Activated CD8-positive, alpha-beta T cell treated with anti-CD3 and anti-CD28 coated beads for 36 hours (primary cell): ENCODE measurements at places on chromosomes 7 and 10.

- no peak for DNase-seq
Measured at GRCh38 chr7:2706685-2707126, 18.7 kb downstream of the AMZ1 start.

DNA sequence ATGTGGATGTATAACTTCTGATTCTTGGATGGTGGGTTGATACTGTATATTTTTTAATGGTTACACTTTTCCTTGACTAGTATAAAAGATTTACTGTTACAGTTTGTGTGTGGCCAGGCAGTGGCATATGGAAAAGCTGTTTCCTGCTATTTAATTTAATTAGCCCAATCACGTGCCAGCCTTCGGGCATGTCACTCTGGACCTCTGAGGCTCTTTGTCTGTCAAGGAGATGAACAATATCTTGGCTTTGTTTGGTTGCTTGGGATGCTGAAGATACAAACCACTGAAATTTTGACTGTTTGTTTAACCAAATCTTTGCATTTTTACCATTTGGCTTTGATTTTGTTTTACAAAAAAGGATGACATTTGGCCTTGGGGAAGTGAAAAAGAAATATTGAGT, 185.0 kb downstream of the HDAC9 start:
- no peak for DNase-seq

DNA sequence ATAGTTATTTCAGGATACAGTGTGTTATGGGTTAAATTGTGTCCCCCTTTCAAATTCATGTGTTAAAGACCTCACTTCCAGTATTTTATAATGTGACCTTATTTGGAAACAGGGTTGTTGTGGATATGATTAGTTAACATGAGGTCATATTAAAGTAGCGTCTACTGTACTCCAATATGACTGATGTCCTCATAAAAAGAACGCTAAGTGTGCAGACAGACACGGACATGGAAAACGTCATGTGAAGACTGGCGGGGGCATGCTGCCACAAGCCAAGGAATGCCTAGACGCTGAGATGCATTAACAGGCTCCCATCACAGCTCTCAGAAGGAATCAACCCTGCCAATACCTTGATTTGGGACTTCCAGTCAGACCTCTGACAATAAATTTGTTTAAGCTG, 1.5 kb upstream of the WDR37 start:
- no peak for DNase-seq

GRCh38 chr7:89914711-89915110, 239.6 kb upstream of the STEAP1 start:
- no peak for DNase-seq

DNA sequence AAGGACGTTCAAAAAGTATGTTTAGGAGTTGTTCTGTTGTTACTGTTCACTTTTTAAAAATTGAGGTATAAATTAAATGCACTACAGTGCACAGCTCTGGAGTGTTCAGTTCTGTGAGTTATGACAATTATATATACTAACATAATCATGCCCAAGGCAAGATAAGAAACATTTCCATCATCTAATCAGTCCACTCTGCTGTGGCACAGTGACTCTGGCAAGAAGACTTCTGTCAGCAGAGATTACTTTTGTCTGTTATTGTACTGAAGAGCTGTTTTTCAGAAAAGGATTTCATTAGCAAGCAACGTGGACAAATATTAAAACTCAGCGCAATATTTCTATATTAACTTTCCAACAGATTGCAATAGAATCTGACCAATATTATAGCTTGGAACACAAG, 32.0 kb downstream of the ICA1 start:
- no peak for DNase-seq

DNA sequence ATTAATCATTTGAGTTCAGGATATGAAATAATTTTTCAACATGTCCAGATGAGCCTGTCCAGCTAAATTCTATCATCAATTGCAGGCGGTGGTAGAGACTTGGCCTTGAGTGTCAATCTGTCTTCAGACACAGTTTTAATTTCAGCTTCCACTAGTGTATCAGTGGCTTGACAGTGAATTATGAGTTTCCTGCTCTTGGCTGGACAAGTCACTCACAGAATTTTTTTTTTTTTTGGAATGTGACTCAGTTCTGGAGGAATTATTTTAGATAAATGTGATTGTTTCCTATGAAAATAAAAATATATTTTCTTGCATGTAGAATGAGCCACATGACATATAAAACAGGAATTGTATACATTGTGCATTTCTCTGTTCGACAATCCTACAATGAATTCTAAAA, 319.9 kb upstream of the AKR1E2 start:
- no peak for DNase-seq

GRCh38 chr7:47624689-47625088, 42.8 kb upstream of the TNS3 start:
- no peak for DNase-seq
